ENCODE measurements at places on chromosomes 11 and 22.

DNA sequence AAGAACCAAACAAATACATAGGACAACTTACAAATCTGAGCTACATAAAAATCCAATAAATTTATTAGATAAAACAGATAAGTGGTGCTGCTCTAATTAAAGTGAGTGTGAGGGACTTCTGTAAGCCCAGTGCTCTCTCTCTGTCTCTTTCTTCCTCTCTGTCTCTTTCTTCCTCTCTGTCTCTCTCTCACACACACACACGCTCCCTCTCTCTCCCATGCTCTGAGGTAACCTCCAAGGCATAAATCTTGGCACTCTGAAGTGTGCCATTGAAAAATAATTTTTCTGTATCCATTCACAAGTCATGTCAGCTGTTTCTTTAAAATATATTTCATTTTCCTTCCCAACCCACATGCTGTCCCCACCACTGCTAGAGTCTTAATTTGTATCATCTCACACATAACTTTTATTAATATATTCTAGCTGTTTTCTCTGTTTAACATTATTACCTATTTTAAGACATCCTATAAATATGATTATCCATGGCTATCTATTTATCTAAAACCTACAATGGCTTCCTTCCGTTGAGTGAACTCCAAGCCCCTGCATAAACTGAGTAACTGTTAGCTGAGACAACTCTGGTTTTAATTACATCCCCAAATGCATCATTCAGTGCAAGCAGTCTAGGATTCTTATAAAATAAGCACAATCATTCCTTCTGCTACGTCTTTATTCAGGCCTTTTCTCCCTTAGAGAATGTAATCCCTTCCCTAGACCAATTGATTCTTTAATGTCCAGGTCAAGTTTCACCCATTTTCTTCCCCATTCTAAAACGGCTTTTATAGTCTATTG is 57.4 kb upstream of the SLC5A12 start:
- no peak for DNase-seq

DNA sequence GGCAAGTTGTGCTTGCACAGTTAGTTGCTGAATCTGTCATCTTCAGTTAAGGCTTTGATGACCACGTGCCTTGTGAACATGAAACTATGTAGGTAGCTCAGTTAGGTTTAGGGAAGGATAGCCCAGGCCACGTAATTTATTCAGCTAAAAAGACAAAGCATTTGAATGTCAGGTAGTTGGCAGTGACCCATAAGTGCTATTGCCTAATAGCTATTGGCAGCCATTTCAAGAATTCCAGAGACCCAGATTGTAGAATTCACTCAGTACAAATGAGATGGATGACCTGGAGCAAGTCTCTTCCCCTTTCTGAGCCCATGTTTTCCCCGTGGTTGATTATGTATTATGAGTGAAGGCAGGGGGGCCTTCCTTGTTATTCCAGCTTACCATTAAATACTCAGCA is 265.3 kb upstream of the ANO5 start:
- no peak for DNase-seq

- no peak for DNase-seq
Observed at GRCh38 chr11:128879817-128880216, 11.3 kb upstream of the KCNJ5 start.

- DNase-seq: peak; percentile 73
Observed at GRCh38 chr11:36455658-36456111, 54.4 kb downstream of the TRAF6 start.

DNA sequence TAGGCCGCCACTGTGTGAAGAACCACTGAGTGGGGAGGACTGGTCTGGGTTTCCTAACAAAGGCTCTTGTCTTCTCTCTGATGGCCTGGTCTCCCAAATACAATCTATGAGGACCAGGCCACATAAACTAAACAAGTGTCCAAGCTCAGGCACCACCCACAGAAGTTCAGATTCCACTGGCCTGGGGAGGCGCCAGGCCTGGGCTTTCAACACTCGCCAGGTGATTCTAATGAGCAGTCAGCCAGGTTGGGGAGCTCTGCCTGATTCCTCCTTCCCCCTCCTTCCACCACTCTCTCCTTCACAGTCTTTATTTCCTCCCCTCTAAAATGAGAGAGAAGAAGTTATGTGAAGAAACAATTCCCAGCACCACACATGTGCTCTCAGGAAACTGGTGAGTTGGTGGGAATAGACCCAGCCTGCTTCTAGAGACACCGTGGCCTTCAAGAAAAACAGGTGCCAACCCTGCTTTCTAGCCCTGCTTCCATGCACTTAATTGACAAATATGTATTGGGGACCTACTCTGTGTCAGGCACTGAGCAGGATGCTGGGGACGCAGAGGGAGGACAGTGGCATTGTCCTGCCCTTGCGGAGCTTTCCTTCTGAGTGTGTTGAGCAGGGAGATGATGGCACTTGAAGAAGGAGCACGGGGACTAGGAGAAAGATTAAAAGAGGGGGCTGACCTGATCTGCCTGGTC is 242.5 kb downstream of the TENM4 start:
- no peak for DNase-seq

- DNase-seq: peak; percentile 95
Observed at GRCh38 chr22:41697126-41697775, 2.1 kb upstream of the MEI1 start.

DNA sequence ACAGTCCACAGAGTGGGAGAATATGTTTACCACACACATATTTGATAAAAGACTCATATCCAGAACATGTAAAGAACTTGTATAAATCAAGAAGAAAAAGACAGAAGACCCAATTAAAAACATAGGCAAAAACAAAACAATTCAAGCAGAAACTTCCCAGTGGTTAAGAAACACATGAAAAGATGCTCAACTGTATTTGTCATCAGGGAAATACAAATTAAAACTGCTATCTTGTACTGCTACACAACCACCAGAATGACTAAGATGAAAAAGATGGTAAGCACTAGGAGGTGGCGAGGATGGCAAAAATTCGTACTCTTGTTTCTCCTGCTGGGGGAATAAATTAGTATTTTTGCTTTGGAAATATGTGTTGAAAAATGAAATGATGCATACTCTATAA is 192.3 kb upstream of the C11orf87 start:
- DNase-seq: no peak

DNA sequence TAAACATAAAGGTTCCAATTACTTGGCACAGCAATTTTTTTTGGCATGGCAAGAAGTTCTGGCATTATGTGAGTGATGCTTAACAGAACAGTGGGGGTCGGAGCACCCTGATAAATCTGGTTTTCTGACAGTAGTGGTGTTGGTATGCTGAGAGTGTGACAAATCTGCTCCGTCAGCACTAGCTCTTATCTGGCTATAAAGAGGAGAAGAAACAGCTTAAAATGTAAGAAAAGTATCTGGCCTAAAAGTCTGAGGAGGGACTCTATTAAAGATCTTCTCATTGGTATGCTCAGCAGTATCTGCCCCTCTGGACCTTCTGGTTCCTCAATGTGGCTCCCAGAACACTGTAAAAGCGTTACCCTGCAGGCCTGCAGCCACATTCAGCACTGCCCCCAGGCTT is 137.4 kb downstream of the PLEKHA7 start:
- DNase-seq: no peak

DNA sequence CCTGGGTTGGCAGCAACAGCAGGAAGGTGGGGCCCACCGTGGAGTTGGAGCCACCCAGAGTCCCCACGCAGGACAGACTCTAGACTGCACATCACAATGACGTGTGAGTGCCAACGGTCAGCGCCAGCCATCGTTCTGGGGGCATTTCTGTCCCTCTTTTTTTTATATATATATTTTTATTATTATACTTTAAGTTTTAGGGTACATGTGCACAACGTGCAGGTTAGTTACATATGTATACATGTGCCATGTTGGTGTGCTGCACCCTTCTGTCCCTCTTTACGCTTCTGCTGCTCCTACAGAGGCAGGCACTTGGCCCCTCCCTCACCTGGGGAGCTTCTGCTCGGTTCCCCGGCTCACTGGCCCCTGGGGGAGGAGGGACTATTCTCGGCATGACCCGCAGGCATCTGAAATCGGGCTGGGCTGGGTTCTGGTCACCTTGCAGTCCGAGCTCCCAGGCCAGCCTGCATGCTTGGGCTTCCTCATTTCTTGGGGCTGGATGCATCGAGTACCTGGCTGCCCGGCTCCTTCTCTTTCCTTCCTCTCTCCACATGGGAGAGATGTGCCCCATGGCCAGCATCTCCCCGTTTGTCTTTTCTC is 787.4 kb downstream of the TBC1D22A start:
- no peak for DNase-seq

DNA sequence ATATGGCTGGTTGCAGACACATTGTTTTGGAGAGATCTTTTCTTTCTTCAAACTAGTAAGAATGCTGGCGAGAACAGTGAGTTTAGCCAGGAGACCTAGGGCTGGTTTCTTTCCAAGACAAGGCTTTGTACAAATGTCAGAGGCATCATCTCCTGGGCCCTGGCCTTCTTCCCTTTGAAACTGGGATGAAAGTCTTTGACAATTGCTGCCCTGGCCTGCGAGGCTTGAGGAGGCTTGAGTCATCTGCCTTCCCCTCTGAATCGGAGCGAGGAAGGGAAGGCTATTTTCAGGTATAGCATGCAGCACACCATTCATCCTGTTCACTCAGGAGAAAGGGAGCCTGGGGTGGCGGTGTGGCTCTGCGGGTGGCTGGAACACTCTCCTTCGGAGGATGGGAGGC is 21.5 kb upstream of the PARVG start:
- DNase-seq: no peak

- peak; percentile 46 for DNase-seq
Observed at GRCh38 chr11:1296287-1296686, 13.1 kb downstream of the TOLLIP start.

GRCh38 chr22:32589007-32589406 is 114.4 kb downstream of the FBXO7 start:
- DNase-seq: no peak

DNA sequence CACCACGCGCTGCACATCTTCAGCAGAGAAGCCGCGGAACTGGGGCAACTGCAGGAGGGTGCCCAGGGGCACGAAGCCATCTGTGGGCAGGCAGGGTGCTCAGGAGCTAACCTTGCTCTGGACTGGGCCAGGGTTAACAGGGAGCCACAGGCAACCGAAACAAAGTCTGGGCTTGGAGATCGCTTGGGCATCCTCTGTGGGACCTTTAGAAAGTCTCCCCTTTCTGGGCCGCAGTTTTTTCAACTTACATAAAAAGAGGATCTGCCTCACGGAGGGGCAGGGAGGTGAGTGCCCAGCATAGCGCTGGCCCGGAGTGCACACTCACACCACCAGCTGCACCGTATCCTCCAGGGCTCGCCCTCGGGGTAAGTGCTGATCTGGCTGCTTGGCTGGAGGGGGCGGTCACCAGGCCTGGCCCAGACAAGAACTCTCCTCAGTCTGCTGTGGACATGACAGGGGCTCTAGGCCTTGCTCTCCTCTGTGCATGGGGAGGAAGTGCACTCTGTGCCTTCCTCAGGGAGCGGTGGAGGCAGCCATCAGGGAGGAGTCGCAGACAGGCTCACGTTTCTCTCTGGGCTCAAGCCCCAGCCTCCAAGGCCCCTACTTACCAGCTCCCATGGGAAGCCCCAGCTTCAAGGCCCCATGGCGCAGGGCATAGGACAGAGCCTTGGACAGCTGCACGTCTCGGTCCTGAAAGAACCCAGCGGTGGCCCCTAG is 937 bp downstream of the TRPT1 start:
- DNase-seq: no peak

- no peak for DNase-seq
Observed at GRCh38 chr11:86981777-86982540, 26.8 kb upstream of the FZD4 start.
